Anterior cingulate cortex (tissue), 58 donors: ENCODE measurements at places on chromosomes 11 and 22.

GRCh38 chr11:122202951-122203456 is 87.0 kb upstream of the BLID start:
- peak; percentile 78 for DNase-seq

GRCh38 chr11:73114110-73114834 is 27.8 kb downstream of the FCHSD2 start:
- DNase-seq: no peak

GRCh38 chr11:57779276-57779675 is 17.7 kb downstream of the CTNND1 start:
- DNase-seq: peak; percentile 41

DNA sequence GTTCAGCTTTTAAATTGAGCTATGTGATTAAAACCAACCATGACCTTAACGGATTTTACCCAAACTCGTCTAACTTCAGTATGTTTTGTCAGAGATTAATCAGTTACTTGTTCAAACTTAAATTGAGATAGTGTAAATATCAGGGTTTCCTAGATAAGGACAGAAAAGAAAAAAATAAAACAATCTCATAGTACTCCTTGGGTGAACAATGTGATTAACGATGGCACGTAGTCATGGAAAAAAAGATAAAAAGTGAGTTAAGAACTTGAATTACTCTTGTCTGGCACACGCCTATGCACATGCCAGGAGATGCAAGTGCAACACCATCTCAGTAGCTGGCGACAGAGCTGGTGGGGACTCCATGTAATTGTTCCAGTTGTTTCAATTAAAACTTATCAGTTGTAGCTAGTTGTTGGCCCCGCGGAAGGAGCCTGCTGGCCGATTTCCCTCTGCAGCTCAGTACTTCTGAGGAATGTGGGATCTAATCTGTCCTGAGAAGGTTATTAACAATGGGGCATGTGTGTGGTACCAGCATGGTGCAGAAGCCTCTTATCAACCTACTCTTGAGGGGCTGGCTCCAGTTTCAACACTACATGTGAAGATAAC is 3.0 kb downstream of the RASSF10 start:
- DNase-seq: no peak

DNA sequence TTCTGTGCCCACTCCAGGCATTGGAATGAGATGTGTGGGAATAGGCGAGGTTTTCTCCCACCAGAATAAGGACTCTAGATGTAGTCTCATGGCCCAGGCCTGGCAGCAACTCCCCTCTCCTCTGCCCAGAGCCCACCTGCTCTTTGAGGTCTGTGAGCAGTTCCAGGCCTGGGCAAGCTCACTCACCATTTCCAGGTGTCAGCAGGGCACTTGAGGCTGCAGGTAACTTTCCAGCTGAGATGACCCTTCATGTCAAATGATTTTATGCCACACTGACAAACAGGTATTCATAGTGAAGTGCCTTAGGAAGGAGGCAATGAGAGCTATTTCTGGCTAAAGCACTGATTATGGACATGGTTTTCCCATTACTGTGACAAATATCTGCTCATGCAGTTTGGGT is 123.3 kb upstream of the CCDC90B start:
- DNase-seq: no peak

DNA sequence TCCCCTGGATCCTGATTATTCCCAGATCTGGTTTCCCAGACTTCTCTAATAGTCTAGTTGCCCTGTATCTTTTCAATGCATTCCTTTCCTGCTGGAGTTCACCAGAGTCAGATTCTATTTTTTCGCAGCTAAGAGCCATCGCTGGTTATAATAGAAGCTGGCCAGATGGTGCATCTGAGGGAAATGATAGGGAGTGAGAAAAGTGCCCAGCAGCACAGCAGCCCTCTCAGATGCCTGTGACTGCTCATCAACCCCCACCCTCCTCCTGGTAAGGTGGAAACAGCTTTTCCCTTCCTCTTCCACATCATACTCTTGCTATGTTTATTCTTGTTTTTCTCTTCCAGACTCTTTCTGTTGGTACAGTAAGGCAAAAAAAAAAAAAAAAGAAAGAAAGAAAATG is 12.8 kb downstream of the OR8A1 start:
- DNase-seq: no peak

DNA sequence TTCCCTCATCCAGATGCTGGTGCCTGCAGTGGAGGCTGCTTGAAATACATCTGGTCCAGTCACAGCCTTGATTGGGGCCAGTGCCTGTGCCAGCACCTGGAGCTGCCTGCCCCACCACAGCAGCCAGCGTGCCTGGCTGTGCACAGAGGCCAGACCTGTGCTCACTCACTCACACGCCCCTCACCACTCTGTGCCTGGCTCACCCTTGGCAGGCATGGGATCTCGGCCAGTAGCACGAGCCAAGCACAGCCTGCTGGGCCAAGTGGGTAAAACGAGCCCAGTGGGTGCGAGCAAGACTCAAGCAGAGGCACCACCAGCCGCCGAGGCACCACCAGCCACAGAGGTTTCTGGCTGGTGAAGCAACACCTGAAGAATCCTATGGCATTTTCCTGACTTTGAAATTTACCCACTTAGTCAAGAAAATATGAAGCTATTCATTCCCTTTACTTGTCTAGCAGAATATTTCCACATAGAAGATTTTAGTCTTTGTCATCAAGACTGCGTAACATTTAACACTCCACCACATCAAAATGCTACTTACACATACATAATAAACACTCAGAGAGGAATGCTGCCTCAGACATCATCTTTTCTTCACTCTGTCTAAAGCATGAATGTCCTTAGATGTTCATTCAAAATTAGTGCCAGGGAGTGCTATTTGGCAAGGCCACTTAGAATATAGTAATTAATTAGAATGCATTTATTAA is 424.3 kb upstream of the FAT3 start:
- no peak for DNase-seq
